ENCODE measurements at places on chromosomes 4 and X.
A peak's percentile ranks its signal among the peaks of the same experiment; 100 is the strongest.

DNA sequence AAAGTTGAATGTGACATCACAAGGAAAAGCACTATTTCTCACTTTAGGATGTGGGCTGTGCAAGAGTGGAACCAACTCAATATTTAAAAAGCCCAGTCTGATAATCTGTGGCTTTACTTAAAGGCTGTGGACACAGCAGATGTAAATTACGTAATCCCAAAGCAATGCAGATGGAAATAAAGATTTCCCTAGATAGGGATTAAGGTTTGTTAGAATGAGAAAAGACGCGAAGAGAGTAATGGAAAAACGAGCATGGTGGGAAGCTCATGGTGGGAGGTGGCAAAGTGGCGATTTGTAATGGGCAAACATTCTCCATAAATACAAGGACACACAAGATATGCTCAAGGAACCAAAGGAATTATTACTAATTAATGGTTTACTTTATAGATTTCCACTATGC is 985.5 kb downstream of the FSTL5 start:
- DNase-seq, result no peak

- DNase-seq, result no peak
Measured at GRCh38 chr4:86523333-86523732, 70.8 kb upstream of the PTPN13 start.

DNA sequence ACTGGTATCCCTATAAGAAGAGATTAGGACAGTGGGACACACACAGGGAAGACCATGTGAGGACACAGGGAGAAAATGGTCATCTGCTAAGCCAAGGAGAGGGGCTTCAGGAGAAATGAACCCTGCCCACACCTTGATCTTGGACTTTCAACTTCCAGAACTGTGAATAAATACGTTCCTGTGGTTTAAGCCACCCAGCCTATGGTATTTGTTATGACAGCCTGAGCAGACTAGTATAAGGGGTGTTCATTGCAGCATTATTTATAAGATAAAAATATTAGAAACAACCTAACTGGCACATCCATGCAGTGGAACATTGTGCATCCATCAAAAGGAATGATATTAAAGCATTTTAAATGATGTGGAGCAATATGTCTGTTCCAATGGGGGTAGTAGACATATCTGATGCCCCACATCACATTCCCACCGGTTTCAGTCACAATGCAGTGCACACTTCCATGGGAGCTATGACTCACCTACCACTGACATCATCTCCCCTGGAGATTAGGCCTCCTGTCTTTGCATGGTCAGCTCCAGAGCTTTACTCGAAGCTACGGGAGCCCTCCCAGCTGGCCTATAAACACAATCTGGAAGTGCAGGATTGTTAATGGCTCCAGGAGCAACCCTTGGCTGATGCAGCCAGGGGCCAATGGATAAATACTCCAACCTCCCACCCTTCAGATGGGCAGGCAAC is 38.9 kb upstream of the MAMLD1 start:
- peak; percentile 89 for DNase-seq

GRCh38 chr4:127174201-127174600 is 458.6 kb upstream of the INTU start:
- no peak for DNase-seq

DNA sequence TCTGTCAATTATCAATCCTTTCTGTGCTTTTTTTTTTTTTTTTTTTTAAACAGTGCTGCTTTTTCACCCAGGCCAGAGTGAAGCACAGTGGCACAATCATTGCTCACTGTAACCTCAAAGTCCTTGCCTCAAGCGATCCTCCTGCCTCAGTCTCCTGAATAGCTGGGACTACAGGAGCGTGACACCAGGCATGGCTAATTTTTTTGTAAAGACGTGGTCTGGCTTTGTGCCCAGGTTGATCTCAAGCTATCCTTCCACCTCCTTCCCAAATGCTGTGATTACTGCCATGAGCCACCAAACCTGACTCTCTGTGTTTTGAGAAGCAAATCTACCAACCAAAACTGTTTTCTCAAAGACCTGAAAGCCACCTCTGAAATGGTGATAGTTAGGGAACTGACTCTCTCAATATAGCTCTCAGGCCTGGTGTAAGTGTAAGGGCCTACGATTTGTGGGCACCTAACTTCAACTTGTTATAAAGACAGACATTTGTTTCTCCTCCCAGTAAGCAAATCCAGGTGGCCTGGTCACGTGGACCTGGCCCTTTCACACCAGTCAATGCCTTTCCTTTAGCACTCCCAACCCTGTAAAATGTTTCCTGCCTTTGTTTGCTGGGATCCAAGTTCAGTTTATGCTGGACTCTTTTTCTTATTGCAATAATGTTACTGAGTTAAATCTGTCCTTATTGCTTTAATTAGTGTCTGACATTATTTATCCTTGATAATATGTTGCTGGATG is 2015.9 kb downstream of the PCDH7 start:
- DNase-seq, result no peak
